ENCODE measurements at places on chromosomes 5 and 9.

DNA sequence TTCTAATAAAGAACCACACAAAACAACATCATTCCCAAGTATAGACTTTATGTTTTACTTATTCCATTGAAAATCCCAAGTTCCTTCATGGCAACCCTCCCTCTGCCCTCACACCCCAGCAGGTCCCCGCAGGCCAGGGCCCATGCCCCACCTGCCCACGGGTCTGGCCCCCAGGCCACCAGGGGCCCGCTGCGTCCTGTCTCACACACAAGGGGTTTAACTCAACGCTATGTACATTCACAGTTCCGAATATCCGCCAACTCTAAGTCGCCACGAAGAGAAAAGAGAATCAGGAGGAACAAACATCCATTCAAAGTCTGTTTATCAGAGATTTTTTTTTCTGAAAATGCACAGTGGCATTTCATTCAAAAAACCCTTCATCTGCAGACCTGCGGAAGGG lies 16.2 kb upstream of the SLC6A3 start:
- DNase-seq: no peak

DNA sequence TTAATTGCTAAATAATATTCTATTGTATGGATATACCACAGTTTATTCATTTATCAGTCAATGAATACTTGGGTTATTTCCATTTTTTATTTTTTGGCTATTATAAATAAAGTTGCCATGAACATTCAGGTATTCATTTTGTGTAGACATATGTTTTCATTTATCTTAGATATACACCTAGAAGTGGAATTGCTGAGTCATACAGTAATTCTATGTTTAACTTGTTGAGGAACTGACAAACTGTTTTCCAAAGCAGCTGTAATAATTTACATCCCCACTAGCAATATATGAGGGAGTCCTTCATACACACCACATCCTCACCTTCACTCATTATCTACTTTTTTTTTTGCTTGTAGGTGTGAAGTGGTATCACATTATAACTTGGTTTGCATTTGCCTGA lies 123.6 kb downstream of the FBN2 start:
- DNase-seq: no peak

- DNase-seq: peak; percentile 40
Measured at GRCh38 chr5:78295035-78295961, 800 bp upstream of the AP3B1 start.

GRCh38 chr9:91783876-91784672 lies 166.0 kb downstream of the ROR2 start:
- no peak for DNase-seq

DNA sequence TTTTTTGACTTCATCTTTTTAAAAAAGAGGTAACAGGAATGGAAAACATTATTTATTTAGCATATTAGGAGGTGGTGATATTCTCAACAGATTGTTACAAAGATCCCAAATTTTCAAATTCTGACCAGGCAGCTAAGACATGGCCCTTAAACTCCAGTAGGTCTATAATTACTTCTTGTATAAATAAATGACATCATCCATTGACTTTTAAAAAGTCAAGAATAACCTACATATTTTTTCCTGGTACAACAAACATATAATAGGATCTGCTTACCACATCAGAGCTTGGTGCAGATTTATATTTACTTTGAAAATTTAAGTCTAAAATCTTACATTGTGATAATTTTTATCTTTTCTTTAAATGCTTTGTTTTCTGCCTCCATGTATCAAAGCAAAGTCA lies 92.2 kb upstream of the TRPM3 start:
- no peak for DNase-seq
